ENCODE measurements at places on chromosomes 4 and X.
A peak's percentile ranks its signal among the peaks of the same experiment; 100 is the strongest.

GRCh38 chr4:153945704-153946103 lies 156.8 kb upstream of the SFRP2 start:
- no peak for DNase-seq
- H3K36me3 ChIP-seq = no peaks in the 10 kb centered on the region
- H3K27ac ChIP-seq = no peak overlapping the region
- no peak overlapping the region for H3K4me3 ChIP-seq
- no peaks in the 10 kb centered on the region for H3K27me3 ChIP-seq
- no peaks in the 10 kb centered on the region for H3K4me1 ChIP-seq

DNA sequence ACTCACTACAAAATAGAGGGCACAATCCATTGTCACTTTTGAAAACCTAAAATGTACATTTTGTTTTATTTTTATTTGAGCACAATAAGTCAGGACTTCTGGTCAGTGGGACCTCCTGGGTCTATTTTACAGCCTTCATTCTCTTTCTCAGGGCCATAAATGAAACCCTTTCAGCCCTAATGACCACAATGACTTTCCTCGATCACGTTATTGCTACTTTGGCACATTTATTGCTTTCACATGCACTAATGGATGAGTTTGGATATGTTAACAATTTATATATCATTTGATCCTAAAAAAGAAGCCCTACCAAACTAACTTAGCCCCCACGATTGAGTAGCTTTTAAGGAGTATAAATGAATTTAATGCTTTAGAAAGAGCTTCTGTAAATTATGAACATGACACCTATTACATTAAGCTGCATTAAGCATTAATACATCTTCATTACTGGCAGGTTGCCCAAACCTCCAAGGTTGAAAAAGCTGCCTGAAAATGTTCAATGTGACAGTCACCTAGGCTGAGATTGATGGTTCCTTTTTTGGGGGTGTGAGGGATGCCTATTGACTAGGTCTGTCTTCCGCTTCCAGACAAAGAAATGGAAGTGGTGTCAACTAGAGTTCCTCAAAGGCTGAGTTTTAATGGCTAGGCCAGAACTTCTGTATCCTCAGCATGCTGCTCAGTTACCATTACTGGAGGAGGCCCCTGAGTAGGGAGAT lies 296.4 kb downstream of the GPAT3 start:
- no peaks in the 10 kb centered on the region for H3K36me3 ChIP-seq
- H3K4me3 ChIP-seq = no peak overlapping the region
- no peaks in the 10 kb centered on the region for H3K27me3 ChIP-seq
- H3K27ac ChIP-seq = no peak overlapping the region
- DNase-seq = no peak

GRCh38 chrX:107629540-107629909 lies 1.2 kb downstream of the PRPS1 start:
- no peak for DNase-seq
- H3K27me3 ChIP-seq = no peaks in the 10 kb centered on the region
- H3K27ac ChIP-seq = peak overlapping the region; percentile 75
- H3K4me1 ChIP-seq = no peaks in the 10 kb centered on the region
- peak overlapping the region; percentile 67 for H3K4me3 ChIP-seq

DNA sequence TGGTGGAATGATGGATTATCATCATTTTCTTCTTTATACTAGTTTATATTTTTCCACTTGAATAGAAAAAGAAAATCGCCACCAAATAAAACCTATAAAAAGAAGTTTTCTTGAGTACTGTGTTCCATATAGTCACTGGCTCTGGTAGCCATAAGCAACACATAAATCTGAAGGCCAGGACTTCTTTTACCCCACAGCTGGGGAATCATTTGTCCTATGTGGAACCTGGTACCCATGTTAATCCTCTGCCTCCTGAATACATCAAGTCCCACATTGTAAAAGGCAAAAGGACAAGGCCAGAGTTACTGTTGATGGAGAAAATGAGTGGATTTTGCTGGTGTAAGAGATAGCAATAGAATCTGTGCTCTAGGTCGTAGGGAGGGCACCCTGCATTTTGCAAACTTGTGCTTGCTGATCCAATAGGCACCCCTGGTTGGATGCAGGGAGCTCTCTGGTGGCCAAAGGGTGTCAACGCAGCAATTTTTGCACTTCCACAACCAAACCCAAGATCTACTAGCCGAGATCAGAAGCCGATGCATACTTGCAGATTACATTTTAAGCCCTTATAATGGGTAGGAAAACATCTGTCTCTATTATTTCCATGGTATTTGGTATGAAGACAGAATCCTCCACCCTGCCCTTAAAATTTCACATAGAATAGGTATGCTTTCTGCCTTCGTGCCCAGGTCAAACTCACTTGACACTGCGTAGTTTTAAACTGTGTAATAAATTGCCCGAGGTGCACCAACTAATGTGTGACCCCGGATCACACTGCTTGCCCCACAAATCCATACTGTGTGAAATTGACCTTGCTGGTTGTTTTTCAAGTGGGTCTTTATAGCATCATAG lies 146.2 kb upstream of the SCML1 start:
- H3K27ac ChIP-seq = peak overlapping the region; percentile 75
- no peaks in the 10 kb centered on the region for H3K27me3 ChIP-seq
- H3K4me3 ChIP-seq = peak overlapping the region; percentile 28
- peak; percentile 77 for DNase-seq
- H3K4me1 ChIP-seq = no peaks in the 10 kb centered on the region

GRCh38 chr4:135319685-135320084 lies 1118.1 kb upstream of the PABPC4L start:
- no peak overlapping the region for H3K27ac ChIP-seq
- H3K4me3 ChIP-seq = no peak overlapping the region
- no peaks in the 10 kb centered on the region for H3K36me3 ChIP-seq
- no peaks in the 10 kb centered on the region for H3K27me3 ChIP-seq
- no peak for DNase-seq
- H3K4me1 ChIP-seq = no peaks in the 10 kb centered on the region

- no peak overlapping the region for H3K4me3 ChIP-seq
- no peak for DNase-seq
- H3K27me3 ChIP-seq = no peaks in the 10 kb centered on the region
- H3K36me3 ChIP-seq = no peaks in the 10 kb centered on the region
- no peak overlapping the region for H3K27ac ChIP-seq
These were observed 77.4 kb downstream of the ANKRD17 start for GRCh38 chr4:73181231-73181630.

GRCh38 chr4:160824481-160824880 lies 1339.3 kb downstream of the FSTL5 start:
- no peaks in the 10 kb centered on the region for H3K4me1 ChIP-seq
- no peak for DNase-seq
- no peak overlapping the region for H3K27ac ChIP-seq
- H3K4me3 ChIP-seq = no peak overlapping the region
- H3K27me3 ChIP-seq = no peaks in the 10 kb centered on the region

GRCh38 chrX:137034508-137034872 lies 695 bp upstream of the GPR101 start:
- no peaks in the 10 kb centered on the region for H3K4me1 ChIP-seq
- H3K27me3 ChIP-seq = no peaks in the 10 kb centered on the region
- H3K27ac ChIP-seq = no peak overlapping the region

DNA sequence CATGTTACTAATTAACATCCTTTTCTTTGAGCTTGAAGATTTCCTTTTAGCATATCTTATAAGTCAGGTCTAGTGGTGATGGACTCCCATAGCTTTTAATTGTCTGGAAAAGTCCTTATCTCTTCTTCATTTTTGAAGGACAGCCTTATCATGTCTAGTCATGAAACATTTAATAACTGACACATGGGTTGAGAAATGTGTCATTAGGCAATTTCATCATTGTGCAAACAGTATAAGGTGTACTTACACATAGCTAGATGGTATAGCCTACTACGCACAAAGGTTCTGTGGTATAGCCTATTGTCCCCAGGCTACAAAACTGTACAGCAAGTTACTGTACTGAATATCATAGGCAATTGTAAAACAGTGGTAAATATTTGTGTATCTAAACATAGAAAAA lies 34.5 kb upstream of the ALG13 start:
- DNase-seq = no peak
- no peak overlapping the region for H3K27ac ChIP-seq
- H3K4me1 ChIP-seq = no peaks in the 10 kb centered on the region
- no peaks in the 10 kb centered on the region for H3K27me3 ChIP-seq

- no peaks in the 10 kb centered on the region for H3K27me3 ChIP-seq
- H3K4me3 ChIP-seq = no peak overlapping the region
- peak overlapping the region; percentile 29 for H3K27ac ChIP-seq
- peaks cover 75% of the 10 kb centered on the region for H3K36me3 ChIP-seq
These were observed 30.5 kb upstream of the NAP1L5 start for GRCh38 chr4:88728146-88728545.

DNA sequence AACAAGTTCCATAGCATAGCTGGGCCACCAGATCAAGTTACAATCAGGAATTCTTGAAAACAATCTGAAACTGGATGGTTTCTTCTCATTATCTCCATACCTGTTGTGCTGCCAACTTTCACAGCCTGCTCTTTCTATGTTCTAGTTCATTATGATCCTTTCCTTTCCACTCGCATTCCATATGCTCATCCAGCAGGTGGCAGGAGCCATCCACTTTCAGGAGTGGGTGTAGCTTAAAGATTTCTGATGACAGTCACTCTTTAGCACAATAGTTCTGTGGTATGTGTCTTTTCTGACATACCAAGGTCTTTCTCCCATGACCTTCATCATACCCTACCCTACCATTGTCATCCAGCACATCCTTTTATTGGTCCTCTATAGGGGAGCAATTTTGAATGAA lies 46.4 kb downstream of the PAGE2 start:
- no peaks in the 10 kb centered on the region for H3K4me1 ChIP-seq
- H3K36me3 ChIP-seq = no peaks in the 10 kb centered on the region
- no peak overlapping the region for H3K27ac ChIP-seq
- no peaks in the 10 kb centered on the region for H3K27me3 ChIP-seq
- DNase-seq = no peak

DNA sequence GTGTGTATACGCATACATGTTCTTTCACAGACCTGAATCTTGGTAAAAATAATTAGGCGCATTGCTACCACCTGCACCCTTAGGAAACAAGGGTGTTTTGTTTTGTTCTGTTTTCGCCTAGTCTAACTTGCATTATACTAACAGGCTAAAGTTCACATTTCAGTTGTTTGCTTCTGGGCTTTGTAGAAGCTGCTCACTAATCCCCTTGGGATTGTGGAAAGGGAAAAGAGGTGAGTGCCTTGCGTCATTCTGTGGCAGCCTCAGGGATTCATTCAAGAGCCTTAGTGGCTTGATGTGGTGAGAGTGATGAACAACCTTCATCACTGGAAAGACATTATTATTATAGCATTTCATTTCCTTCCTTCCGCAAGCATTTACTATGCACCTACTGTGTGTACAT lies 331.1 kb downstream of the ADGRL3 start:
- H3K36me3 ChIP-seq = no peaks in the 10 kb centered on the region
- no peak overlapping the region for H3K27ac ChIP-seq
- no peaks in the 10 kb centered on the region for H3K4me1 ChIP-seq

DNA sequence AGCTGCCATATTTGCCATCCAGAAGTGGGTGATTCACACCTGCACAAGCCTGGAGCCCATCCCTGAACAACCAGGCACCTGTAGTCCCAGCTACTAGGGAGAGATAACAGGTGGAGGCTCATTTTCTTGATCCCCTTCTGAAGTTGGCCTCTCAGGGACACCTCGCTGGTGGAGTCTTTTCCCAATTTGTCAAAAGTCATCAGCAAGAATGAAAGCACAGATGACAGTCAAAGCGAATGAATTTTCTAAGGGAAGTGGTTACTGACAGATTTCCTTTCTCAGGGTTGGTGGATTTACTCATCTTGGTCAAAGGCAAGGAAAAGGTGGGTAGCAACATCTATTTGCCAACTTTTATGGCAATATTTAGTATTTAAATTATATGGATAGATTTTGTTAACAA lies 36.5 kb downstream of the FGFBP1 start:
- DNase-seq = no peak
- H3K4me3 ChIP-seq = no peak overlapping the region
- H3K27ac ChIP-seq = no peak overlapping the region
- peaks cover 5% of the 10 kb centered on the region for H3K27me3 ChIP-seq
- H3K36me3 ChIP-seq = no peaks in the 10 kb centered on the region

DNA sequence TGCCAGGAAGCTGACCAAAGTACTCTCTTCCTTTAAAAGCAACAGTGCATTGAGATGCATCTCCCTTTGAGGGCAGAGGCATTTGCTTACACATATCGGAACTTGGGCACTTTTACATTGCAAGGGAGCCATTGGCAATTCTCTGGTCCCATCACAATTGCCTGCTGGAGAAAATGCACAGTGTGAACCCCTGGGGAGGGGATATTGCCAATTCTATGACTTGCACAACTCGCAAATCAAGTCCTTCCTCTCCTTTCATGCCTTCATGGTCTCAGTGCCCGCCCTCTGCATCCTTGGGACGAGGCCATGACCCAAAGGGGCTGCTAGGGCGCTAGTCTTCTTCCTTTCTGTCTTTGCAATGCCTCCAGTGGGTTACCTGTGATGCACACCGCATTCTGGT lies 14.9 kb upstream of the PDZD4 start:
- no peak for DNase-seq
- H3K27ac ChIP-seq = no peak overlapping the region
- H3K4me1 ChIP-seq = no peaks in the 10 kb centered on the region
- no peaks in the 10 kb centered on the region for H3K36me3 ChIP-seq

GRCh38 chr4:137274404-137274803 lies 257.9 kb downstream of the PCDH18 start:
- no peak overlapping the region for H3K27ac ChIP-seq
- no peak overlapping the region for H3K4me3 ChIP-seq
- no peaks in the 10 kb centered on the region for H3K36me3 ChIP-seq
- H3K4me1 ChIP-seq = no peaks in the 10 kb centered on the region
- H3K27me3 ChIP-seq = no peaks in the 10 kb centered on the region

DNA sequence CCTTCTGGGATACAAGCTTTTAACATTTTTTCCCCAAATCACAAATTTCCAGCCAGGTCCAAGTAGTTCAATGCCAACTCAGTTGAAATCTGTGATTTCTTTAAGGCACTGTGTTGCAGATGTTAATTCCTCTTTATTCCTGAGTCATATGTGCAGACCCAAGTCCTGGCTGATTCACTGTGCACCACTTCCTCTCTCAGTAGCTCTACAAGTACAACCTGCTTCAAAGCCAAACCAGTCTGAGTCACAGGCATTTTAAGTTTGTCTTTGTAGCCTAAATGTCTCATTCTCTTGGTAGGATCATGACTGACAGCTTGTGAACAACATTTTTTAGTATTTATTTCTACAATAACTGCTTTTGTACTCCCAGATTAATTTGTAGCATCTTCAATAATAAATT lies 165.6 kb upstream of the S100G start:
- no peaks in the 10 kb centered on the region for H3K27me3 ChIP-seq
- H3K27ac ChIP-seq = no peak overlapping the region
- no peaks in the 10 kb centered on the region for H3K4me1 ChIP-seq
- H3K36me3 ChIP-seq = no peaks in the 10 kb centered on the region

Data from tibial artery (tissue), 4 donors.